RWPE1 (cell line): ENCODE measurements at places on chromosomes 7 and 10.
A peak's percentile ranks its signal among the peaks of the same experiment; 100 is the strongest.

GRCh38 chr10:80194373-80195045 lies 10.8 kb downstream of the ANXA11 start:
- no peak for DNase-seq

GRCh38 chr7:106223156-106223555 lies 61.6 kb downstream of the NAMPT start:
- DNase-seq = no peak

DNA sequence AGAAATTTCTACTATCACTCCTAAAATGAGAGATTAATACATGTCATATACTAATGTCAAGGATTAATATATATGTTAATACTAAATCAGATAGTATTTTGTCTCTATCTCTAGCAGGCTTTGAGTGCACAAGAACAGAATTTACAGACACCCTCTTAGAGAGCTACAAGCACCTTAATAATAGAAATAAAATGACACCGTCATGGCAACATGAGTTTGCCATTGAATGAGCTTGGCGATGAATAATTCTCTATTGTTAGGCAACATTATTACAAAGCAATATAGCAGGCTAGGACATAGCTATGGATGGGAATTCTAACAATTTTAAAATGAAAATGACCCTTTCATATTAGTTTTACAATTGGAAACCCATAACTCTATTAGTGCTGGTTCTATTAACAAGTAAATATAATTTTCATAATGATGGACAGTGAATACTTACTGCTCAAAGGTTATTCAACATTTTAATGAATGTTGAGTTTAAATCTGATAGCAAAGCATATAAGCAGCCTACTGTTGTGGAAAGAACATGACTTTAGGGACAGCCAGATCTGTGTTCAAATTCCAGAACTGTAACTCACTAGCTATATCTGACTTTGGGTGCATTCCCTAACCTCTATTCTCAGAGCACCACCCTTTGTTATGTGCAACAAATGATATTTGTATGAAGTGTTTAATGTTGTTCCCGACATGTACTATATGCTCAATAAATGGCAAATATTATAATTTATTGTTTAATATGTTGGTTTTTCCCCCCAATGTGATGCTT lies 184.5 kb upstream of the DKK1 start:
- no peak for DNase-seq

GRCh38 chr10:17453373-17454091 lies 863 bp downstream of the ST8SIA6 start:
- DNase-seq = peak; percentile 59

GRCh38 chr7:2120841-2121830 lies 111.6 kb downstream of the MAD1L1 start:
- DNase-seq = no peak
